ENCODE measurements at places on chromosomes 5 and 9.

DNA sequence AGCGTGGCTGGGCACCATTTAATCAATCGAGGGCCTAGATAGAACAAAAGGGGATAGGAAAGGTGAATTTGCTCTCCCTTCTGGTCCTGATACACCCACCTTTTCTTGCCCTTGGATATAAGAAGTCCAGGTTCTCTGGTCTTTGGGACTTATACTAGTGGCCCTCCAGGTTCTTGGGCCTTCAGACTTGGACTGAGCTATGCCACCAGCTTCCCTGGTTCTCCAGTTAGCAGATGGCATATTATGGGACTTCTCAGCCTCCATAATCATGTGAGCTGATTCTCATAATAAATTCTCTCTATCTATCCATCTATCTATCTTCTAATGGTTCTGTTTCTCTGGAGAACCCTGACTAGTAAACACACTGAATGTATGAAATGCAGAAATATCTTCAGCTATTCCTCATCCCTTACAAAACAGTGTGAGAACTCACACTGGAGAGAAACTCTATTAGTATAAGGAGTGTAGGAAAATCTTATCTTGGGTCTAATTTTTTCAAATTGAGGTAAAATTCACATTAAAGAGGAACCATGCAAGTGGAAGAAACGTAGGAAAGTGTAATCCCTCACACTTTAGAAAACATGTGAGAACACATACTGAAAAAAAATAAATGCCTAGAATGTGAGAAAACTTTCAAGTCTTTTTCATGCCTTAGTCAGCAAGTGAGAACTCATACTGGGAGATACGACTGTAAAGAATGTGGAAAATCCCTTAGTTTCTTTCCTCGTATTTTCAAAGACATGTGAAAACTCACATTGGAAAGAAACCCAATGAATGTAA lies 15.5 kb downstream of the PCDHB15 start:
- no peak for DNase-seq

DNA sequence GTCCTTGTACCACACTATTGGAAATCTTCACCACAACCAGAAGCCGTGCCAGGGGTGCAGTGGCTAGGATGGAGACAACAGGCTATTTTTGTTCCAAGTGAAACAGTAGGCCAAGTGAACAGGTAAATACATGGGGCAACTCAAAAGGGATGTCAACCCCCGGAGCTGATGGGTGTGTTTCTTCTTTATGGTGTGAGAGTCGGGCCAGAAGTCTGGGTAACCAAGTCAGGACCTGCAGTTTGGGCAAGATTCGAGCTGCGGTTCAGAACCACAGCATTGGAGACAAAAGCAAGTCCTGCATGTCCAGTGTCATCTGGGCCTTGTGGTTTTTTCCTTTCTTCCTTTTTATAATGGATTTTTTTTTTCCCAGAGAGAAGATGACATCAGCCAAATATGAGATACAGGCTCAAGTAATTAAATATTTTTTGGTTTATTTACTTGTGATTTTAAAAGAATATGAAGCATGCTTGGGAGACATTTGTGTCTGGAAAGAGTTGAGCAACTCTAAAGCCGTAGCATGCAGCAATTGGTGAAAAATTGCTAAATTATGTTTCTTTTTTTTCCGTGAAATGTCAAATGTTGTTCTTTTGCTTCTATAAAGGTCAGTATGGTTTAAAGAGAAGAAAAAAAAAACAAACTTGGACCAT lies 261.6 kb downstream of the ARRDC3 start:
- no peak for DNase-seq

DNA sequence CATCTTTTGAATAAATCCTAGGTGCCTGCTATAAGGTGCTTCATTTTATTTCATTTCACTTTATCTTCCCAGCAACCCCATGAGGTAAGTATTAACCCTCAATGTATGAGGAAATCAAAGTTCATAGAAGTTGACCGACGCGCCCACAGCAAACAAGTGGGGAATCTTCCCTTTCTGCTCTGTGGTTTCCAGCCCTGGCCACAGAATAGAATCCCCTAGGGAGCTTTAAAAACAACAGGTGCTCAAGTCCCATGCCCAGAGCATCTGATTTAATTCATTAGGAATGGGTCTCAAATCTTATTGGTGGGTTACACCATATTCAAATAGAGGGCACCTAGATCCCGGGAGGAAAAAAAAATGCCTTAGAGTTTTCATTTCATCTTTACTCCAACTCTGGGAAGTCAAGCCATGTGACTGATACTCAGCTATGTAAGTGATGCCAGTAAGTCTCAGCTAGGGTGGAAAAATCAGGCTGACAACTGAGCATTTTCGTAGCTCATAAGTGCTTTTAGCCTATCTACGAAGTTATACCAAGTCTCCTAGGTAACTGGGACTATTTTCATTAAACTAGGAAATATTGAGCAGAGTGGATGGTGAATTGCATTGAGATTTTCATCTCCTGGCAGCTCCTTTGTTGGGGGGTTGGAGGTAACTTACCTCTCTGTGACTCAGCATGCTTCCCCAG lies 353.4 kb upstream of the SLC30A5 start:
- DNase-seq = no peak

DNA sequence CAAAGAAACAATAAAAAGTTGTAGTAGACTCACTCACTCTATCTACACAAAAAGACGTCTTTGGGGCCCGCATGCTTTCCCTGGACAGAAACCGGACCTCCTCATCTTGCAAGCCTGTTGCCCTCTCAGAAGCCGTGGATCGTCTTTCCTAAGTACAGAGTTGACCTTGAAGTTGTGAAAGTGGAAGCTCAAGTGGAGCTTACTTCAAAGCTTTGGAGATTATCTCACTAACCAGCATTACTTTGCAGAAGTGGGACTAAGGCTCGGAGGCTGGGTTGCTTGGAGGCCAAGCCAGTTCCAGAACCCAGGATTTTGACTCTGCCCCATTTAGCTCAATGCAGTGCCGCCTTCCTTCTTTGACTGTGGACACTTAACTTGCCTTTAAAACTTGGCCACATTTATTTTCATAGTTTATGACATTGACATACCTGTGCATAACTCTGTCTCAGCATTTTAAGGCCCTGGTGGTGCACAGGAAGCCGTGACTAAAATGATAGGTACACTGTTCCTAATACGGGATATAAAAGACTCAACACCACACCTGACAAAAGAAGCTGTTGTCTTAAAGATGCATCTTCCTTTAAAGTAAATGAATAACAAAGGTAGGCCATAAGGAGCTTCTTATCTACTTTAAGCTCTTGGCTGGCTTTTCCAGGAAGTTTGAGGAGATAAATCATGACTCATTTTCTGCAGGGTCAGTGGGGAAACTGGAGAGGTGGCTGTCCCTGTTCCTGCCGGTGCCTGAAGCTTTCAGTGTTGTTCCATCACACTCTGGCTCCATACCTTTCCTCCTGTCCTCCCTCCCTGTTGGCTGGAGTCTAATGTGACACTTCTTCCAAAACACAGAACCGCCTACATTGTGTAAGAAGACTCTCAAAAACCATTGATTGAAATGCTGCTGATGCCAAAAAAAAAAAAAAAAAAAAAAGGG lies 10.7 kb downstream of the SLC25A25 start:
- DNase-seq = no peak

- DNase-seq = no peak
Measured at GRCh38 chr5:5899716-5900115, 477.2 kb downstream of the ICE1 start.

DNA sequence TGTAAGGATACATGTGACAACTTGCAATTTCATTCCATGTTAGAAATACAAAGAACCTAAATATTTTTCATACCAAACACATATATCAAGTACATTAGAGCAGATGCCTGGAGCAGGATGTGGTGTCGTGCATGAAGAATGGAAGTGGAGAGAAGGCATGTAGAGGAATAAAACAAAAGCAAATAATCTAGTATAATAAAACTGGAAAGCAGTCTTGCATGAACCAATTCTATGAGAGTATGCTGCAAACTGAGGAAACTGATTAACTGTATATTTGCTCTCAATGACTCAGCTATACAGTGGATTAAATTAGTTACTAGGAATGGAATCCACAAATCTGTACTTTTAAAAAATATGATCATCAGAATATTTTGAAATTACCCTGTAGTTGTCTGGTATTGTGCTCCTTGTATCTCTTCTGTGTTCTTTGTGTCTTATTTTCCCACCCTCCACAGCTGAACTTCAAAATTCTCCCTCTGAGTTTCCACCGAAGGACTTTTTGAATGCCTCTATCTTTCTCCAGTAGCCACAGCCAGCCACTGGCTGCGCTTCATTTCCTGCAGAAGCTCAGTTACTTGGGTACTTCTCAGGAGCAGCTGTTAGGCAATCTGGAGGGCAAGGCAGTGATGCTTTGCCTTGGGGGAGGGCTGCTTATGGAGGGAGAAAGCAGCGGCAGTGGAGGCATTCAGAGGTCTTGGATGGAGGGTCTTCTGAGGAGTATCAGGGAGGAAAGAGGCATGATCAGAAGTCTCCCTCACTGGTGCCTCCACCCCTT lies 608.0 kb downstream of the BRINP1 start:
- DNase-seq = no peak

DNA sequence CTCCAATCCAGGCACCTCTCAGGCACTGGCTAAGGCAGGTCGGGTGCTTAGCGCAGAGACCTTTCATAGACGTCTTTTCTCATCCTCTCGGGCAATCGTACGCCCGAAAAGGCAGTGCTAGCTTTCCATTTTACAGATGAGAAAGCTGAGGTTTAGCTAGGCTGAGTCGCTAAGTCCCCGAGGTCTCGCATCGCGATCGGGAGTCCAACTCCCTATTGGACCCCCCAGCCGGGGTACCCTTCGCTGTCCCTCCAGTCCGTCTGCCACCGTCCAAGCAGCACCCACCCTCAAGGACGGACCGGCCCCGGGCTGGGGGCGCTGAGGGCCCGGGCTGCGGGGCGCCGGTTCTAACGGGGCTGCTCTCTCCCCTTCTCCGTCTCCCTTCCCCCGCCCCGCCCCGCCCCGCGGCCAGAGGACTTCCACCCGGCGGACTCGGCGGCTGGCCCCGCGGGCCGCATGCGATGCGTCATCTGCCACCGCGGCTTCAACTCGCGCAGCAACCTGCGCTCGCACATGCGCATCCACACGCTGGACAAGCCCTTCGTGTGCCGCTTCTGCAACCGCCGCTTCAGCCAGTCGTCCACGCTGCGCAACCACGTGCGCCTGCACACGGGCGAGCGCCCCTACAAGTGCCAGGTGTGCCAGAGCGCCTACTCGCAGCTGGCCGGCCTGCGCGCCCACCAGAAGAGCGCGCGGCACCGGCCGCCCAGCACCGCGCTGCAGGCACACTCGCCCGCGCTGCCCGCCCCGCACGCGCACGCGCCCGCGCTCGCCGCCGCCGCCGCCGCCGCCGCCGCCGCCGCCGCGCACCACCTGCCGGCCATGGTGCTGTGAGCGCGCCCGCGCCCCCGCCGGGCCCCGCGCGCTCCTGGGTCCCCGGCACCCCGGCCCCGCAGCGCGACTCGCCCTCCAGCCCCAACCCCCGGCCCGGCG lies 12.5 kb upstream of the EXOSC2 start:
- DNase-seq = peak; percentile 8

GRCh38 chr9:115043632-115044031 lies 74.3 kb downstream of the TNC start:
- no peak for DNase-seq

- DNase-seq = no peak
Measured at GRCh38 chr5:168311061-168311566, 19.7 kb downstream of the WWC1 start.

DNA sequence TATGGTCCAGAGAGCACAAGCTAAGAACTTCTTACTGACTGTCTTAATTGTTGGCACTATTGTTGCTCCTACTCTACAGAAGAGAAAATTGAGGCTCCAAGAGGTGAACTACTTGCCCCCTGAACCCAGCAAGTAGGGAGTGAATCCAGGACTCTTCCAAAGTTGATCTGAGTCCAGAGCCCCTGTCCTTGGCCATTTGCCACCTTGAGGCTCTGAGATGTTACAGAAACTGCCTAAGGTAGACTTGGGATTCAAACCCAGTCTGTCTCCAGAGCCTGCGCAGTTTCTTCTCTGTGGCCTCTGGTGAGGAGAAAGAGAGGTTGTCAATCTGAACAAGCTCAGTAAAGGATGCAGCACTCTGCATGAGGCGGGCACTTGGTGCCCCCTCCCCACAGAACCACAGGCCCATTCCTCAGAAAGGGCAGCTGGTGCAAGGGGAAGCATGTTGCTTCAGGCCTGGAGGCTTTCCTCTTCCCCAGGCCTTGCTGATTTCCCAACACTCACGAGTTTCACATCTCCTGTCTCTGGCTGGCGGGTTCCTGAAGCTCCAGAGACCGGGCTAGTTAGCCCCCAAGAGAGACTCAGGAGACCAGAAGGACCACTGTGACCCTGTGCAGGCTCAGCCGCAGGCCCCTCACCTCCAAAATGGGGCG lies 2.9 kb upstream of the LCP2 start:
- DNase-seq = peak; percentile 13

Measured in midbrain (tissue), 1 donor.